ENCODE measurements at places on chromosomes 7 and 10.

- no peak for DNase-seq
Observed at GRCh38 chr10:62534031-62534430, 159.9 kb downstream of the ZNF365 start.

GRCh38 chr10:86025509-86025908 is 341.1 kb downstream of the GRID1 start:
- no peak for DNase-seq

DNA sequence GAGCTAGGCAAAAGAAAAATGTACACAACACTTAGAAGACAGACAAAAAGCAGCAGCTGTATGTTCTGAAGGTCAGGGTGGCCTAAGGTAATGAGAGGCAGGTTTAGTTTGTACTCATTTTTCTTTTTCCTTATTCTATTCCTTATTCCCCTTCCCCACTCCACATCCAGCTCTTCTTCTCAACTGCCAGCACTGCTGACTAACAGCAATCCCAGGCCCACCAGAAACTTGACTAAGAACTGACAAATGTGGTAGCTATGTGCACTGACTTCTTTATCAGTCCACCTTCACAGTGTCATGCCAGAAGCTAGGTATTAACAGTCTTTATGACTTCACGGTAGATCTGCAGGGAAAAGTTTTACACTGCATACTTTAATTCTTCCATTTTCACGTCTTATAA is 6.1 kb downstream of the COPG2 start:
- no peak for DNase-seq

DNA sequence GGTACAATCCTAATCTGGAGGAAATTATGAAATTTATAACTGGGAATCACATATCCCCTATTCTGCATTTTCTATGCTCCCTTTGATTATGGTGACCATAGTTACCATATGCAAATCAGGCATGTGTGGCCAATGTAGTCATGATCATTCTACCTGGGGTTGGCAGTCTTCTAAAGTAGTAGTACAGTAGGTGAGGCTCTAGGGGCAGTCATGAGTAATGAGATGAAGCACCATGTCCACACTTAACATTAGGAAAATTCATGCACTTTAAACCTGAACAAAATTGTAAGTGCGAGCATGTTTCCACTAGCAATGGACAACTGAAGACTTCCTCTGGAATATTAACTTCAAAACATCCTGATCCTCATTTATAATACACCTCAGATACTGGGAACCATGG is 545.9 kb downstream of the SUGCT start:
- no peak for DNase-seq

GRCh38 chr7:142782922-142783900 is 12.4 kb downstream of the PRSS2 start:
- DNase-seq: peak; percentile 81

- peak; percentile 50 for DNase-seq
Observed at GRCh38 chr7:96414931-96415292, 93.0 kb upstream of the SLC25A13 start.

DNA sequence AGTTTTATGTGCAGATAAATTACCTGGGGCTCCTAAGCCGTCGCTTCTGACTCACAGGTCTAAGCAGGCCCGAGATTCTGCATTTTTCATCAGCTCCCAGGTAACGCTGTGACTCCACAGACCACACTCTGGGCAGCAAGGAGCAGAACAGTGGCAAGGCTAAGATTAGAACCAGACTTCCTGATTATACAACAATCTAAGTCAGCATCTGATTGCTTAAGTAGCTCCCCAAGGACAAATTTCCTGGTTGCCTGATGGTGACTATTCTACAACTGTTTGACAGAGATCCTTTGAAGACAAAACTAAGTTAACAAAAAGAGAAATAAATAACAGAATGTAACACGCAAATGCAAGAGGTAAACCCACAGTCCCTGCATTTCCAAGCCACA is 69.0 kb downstream of the CREB3L2 start:
- DNase-seq: no peak

- DNase-seq: no peak
Observed at GRCh38 chr7:150620617-150621371, 11.4 kb downstream of the GIMAP6 start.

Data from stimulated activated CD4-positive, alpha-beta T cell treated with anti-CD3 and anti-CD28 coated beads, Interleukin-15, amount 100 ng/mL, for 24 hours (primary cell).